ENCODE measurements at places on chromosomes 7 and 10.

- DNase-seq = no peak
These were observed 31.6 kb downstream of the TMEM120A start for GRCh38 chr7:75962607-75963380.

DNA sequence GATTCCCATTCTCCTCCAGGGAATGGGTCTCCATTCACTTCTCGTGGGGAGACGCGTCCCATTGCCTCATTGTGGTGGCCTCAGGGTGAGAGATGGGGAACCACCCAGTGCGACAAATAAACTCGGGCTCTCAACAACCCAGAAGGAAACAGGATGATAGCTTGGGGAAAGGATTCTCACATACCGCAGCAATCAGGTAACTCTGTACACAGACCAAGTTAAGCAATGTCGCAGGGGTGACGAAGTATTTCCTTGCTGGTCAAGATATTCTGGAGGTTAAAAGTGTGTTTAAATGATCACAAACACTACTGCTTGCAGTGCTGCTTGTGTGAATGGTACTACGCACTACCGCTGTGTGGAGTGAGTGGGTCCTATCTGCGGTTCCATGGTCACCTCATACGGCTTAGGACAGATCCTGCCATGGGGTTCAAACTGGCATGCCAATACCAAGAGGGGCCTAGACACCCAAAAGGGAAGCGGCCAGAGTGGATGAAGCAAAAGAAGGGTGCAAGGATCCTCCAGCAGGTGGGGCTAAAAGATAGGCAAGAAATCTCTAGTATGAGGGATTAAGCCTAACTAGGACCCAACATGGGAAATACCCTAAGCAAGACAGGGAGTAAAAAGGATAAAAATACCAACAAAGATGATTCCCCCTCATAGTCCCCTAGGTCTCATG lies 143.8 kb upstream of the TMEM106B start:
- peak; percentile 25 for DNase-seq

- no peak for DNase-seq
These were observed 1184.1 kb downstream of the TYW1 start for GRCh38 chr7:68180761-68181160.

DNA sequence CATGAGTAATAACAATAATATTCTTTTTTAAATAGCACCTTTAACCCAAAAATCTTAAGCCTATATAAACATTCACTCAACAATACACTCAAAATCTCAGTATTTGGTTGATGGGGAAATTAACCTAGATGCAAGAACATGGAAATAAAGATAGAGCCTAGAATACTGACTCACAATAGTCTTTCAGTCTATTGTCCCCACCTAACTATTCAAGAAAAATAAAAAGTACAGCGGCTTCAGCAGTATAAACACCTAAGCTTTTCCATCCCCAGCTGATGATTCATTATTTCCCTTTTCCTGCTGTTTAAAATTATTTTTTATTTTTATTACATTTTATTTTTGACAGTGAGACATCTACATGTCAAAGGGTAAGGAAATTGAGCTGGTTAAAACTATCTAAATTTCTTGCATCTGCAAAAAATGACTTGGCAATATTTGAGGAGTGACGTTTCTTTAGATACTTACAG lies 201.4 kb downstream of the FZD1 start:
- no peak for DNase-seq

DNA sequence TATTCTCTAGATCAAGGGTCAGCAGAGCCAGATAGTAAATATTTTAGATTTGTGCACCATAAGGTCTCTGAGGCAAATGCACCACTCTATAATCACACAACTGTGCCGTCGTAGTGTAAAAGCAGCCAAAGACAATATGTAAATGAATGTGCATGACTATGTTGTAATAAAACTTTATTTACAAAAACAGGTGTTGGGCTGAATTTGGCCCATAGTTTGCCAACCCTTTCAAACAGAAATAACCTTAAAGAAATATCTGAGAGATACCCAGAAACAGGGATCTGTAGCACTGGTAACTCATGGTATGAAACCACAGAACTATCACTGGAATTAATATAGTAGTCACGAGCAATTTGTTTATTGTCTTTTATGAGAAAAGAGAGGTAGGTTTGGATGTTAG lies 86.0 kb downstream of the ARID5B start:
- no peak for DNase-seq

DNA sequence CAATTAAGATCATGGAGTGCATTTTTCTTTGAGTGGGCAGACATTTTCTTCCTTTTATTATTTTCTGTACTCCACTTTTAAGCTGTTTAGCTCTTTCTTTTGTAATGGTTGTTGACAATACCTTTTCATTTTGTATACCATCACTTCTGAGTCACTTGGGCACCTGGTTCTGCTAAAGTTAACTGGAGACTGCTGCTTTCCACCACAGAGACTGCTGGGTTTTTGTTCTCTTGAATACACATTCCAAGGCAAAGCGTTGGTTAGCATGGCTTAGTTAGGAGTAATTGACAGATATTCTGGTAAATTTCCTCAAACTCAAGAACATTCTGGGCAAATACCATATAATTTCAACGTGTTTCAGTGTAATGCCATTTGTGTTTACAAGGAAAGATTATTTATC lies 541.9 kb upstream of the CELF2 start:
- DNase-seq = no peak

GRCh38 chr10:75772153-75772887 lies 340.9 kb downstream of the LRMDA start:
- DNase-seq = no peak

DNA sequence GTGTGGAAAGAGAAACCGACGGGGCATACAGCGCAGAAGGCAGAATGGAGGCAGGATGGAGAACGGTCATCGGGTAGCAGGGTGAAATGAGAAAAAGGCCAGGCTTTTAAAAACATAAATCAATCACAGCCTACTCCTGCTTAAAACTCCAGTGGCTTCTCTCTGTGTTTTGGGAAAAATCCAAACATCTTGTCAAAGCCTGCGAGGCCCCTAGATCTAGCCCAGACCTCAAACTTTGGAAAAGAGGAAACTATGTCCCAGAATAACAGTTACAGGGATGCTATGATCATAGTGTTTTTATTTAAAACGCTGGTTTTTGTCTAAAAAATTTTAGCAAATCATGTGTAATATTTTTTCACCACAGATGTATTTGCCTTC lies 41.1 kb downstream of the PPP1R3C start:
- no peak for DNase-seq

- no peak for DNase-seq
These were observed 201.9 kb upstream of the KAT6B start for GRCh38 chr10:74624501-74624900.

DNA sequence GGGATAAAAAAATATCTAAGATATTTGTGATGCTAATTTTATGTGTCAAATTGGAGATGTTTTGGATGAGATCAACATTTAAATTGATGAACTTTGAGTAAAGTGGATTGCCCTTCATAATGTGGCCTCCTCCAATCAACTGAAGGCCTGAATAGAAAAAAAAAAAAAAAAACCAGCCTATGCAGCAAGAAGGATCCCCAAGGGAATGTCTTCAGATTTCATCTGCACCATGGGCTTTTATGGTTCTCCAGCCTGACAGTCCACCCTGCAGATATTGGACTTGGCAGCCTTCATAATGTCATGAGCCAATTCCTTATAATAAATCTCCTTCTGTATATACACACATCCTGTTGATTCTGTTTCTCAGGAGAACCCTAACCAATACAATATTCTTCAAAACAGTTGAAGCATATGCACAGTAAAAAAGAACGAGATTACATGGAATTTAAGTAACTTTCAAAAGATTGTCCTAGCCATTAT lies 316.9 kb upstream of the PLXDC2 start:
- no peak for DNase-seq

DNA sequence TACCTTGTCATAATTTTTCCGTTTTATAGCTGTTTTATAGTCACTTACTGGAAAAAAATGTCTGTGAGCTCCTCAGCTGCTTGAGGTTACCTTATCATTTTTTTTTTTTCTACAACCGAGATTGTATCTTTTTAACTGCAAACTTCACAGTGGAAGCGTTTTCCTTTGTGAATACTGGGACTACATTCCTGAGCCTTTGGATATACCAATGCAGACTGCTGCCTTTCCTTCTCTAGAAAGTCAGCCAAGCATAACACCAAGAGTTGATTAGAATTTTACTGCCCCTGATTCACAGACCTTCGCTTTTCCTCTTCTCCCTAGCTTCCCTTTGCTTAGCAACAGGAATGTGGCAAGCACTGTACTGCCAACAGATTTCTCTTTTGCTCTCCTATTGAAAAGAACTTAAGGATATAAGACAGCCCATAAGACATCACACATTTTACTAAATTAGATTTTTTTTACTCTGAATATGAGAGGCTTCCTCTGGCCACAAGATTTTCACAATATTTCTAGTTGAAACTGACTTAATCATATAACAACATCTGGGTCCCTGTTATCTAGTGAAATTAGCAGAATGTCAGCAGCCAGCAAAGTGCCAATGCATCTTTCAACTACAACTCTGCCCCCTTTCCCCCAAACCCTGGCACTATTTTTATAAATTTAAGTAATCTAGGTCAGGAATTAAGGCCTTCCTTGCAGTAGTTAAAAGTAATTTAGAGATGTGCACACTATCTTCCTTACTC lies 170.6 kb downstream of the PRKG1 start:
- DNase-seq = no peak

- no peak for DNase-seq
These were observed 53.0 kb upstream of the BAMBI start for GRCh38 chr10:28624351-28624750.

DNA sequence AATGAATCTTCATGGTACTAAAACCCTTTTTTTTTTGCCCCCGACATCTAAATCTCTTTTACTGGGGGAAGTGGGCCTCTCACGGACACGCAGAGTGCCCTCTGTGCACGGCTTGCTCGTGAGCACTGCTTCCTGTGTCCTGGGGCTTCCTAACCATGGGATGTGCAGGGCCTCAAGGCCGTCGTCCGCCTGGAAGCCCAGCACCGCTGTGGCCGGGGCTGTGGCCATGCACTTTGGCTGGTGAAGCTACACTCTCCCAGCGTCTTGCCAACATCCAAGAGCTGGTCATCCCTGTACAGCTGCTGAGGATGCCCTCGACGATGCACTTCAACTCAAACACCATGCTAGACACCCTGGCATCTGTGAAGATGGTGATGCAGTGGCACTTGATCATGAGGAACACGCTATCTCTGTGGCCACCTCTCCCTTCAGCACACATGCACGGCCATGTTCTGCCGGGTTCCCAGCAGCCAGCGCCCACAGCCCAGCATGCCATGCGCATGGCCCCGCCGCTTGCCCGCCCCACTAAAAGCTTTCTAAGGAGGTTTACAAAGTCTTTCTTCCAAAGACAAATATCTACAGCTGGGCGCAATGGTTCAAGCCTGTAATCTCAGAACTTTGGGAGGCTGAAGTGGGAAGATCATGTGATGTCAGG lies 326.5 kb downstream of the PARD3 start:
- no peak for DNase-seq

- no peak for DNase-seq
These were observed 52.6 kb upstream of the HECTD2 start for GRCh38 chr10:91357497-91357896.

Data from activated T-cell treated with anti-CD3 and anti-CD28 coated beads for 48 hours (primary cell).